ENCODE measurements at places on chromosomes 6 and 20. TPM values are rescaled to one million over a fixed set of nuclear protein-coding genes. Genes with fewer than 3 reads are reported as not detected.

DNA sequence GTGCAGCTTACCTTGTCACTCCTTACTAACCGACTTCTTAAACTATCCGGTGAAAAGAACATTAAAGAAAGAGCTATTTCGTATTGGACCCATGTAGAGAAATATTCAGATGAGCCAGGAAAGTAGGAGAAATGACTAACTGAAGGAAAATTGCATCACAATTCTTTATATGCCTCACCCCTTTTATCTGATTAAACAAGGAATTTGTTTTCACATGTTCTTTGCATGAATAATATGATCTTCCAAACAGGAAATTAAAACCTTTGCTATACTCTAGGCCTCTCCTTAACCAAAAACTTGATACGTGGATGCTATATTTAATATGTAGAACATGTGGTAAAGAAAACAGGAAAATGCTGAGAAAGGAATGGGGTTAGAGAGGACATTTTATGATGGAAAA lies 41.9 kb upstream of the LRRC1 start:
- no peak for DNase-seq
- H3K4me1 ChIP-seq = no peaks in the 10 kb centered on the region
- no peak overlapping the region for H3K27ac ChIP-seq

DNA sequence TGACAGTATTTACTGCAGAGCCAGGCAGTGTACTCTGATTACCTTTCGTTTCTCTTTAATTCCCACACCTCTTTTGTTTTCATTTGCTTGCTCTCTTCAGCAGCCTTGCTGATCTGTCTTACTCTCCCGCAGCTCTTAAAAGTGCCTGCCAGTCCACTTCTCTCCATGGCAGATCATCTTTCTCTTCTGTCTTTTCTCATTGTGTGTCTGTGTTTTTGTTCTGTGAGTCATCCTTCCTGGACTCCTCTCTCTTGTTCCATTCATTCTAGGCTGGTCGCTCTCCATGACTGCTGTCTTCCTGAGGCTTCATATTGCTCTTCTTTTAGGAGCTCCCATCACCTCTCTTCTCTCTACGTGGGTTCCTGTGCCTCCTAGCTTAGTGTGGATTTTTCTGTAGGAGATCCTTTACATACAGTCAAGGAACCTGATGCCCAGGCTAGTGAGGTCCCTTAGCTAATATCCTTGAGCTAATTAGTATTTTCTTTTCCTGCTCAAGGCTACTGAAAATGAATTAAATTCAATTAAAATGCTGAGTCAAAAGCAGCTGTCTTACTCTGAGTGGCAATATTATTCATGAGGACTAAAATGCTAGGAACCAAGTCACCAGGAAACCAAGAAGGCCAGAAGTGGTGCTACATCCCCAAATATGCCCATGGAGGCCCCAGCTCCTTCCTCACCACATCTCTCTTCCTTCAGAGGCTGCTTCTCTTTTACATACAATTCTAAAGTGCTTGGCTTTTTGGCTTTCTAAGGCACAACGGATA lies 86.1 kb downstream of the SLX4IP start:
- H3K27ac ChIP-seq = peak overlapping the region; percentile 50
- H3K27me3 ChIP-seq = no peaks in the 10 kb centered on the region
- H3K4me3 ChIP-seq = no peak overlapping the region
- no peaks in the 10 kb centered on the region for H3K4me1 ChIP-seq
- peaks cover 3% of the 10 kb centered on the region for H3K36me3 ChIP-seq
- no peak for DNase-seq

GRCh38 chr6:30832864-30833263 lies 51.5 kb upstream of the DDR1 start:
- no peak overlapping the region for H3K4me3 ChIP-seq
- H3K27ac ChIP-seq = no peak overlapping the region
- H3K36me3 ChIP-seq = no peaks in the 10 kb centered on the region
- no peaks in the 10 kb centered on the region for H3K27me3 ChIP-seq
- peaks cover 4% of the 10 kb centered on the region for H3K4me1 ChIP-seq

DNA sequence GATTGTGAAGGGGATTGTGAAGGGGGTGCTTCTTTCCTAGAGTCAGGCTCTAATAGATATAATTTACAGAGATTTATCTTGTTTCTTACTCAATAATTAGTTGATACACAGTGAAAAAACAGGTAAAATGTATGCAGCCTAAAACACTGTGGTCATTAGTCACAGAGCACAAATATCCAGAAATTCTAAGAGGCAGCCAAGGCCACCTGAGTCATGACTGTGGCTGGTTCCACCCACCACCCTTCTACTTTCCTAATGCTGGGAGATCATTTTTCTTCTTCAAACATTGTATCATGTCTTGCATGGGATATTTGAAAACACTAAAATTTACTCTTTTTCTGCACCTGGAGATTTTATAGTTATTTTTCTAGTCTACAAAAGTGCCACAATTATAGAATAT lies 181.6 kb downstream of the OTOR start:
- no peak for DNase-seq
- no peak overlapping the region for H3K27ac ChIP-seq
- no peaks in the 10 kb centered on the region for H3K27me3 ChIP-seq
- H3K4me3 ChIP-seq = no peak overlapping the region
- H3K36me3 ChIP-seq = no peaks in the 10 kb centered on the region
- no peaks in the 10 kb centered on the region for H3K4me1 ChIP-seq

DNA sequence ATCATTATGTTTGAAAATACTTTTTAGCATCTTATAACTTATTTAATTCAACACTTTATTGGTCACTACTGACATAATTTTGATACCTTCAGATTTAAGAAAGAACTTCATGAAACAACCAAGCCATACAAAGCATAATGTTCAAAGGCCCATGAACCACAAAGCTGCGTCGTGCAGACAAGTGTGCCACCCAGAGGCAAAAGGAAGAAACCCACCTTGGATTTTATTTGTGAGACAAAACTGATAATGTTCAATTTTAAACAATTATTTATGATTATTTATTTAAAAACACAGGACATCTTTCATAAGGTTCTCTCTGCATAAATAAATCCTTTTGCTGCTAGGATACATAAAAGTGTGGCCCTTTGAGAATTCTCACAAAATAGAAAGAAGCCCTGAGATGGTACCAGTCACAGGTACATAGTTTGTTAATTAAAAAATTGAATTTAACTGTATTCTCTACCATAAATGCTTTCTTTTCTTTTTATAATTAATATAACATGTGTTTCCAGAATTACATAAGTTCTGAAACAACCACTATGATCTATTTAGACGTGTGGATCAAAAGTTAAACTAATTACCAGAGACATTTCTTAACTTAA lies 143.7 kb downstream of the RALGAPA2 start:
- no peaks in the 10 kb centered on the region for H3K4me1 ChIP-seq
- no peak overlapping the region for H3K27ac ChIP-seq
- DNase-seq = peak; percentile 51
- peaks cover 19% of the 10 kb centered on the region for H3K36me3 ChIP-seq
- H3K4me3 ChIP-seq = no peak overlapping the region

- H3K4me3 ChIP-seq = peak overlapping the region; percentile 79
- peak; percentile 69 for DNase-seq
- no peaks in the 10 kb centered on the region for H3K36me3 ChIP-seq
- H3K27ac ChIP-seq = no peak overlapping the region
- no peaks in the 10 kb centered on the region for H3K4me1 ChIP-seq
- no peaks in the 10 kb centered on the region for H3K27me3 ChIP-seq
Observed at GRCh38 chr6:83514866-83515466, 2.6 kb downstream of the PRSS35 start.

DNA sequence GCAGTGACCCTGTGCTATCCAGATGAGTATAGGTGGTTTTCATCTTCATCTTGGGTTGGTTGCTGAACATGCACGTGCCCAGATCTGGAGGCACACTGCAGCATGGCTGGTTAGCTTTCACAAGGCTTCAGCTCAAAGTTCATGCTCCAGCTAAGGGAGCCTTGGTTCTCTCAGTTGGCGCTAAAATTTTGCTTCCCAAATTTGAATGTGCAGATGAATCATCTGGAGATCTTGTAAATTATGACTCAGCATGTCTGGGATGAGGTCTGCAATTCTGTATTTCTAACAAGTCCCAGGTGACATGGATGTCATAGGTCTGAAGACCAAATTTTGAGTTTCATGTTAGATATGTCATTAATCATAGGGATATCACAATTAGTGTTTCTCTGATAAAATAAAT lies 230.8 kb downstream of the FOXA2 start:
- H3K4me1 ChIP-seq = no peaks in the 10 kb centered on the region
- DNase-seq = no peak
- H3K4me3 ChIP-seq = no peak overlapping the region
- H3K36me3 ChIP-seq = no peaks in the 10 kb centered on the region

DNA sequence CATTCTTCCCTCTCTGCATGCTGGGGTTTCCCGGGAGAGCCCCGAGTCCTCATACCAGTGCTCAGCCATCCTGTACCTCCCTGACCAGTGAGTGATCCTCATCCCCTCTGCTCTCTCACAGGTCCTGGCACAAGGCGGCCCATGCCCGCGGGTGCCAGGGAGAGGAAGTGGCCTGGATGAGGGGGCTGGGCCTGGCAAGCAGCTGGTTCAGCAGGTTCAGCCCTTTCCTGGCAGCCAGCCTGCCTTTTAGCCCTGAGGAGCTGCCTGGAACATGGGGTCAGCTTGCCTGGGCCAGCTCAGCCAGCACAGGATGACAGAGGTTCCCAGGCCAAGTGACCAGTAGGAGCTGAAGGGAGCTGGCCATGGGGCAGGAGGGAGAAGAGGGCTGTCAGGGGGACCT lies 10.9 kb downstream of the MOCS1 start:
- H3K27ac ChIP-seq = no peak overlapping the region
- no peak overlapping the region for H3K4me3 ChIP-seq
- H3K27me3 ChIP-seq = no peaks in the 10 kb centered on the region
- DNase-seq = no peak

DNA sequence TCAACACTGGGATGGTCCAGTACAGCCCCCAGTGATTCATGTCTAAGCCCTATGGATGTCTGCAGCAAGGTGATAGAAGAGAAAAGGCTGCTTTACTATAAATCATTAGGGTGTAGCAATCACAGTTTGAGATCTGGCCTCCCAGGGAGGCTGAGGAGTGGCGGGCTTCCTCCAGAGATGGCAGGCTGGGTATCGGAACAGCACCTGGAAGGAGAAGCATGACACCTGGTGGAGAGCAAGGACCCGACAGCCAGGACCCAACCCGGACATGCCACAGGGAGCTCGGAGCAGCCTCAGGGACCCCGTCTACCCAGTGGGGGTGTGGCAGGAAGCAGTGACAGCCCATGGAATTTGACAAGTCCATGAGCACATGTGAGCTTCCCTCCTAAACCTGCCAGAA lies 114.8 kb upstream of the CD93 start:
- no peaks in the 10 kb centered on the region for H3K36me3 ChIP-seq
- no peak overlapping the region for H3K4me3 ChIP-seq
- H3K27me3 ChIP-seq = no peaks in the 10 kb centered on the region

DNA sequence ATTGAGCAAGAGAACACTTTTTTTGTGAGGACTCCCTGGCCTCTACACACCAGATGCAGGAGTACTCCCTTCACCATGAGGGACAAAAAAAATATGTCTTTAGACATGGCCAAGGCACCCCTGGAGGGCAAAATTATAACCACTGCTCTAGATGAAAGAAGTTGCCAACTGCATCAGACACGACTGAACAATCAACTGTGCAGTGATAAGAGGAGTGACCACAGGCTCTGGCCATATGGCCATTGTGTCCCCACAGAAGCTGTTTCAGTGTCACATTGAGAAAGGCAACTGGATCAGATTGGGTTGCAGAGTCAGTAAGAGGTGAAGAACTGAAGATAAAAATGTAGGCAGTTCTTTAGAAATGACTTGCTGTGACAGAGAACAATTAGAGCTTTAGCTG lies 85.7 kb downstream of the C6orf118 start:
- no peaks in the 10 kb centered on the region for H3K4me1 ChIP-seq
- DNase-seq = no peak
- H3K27ac ChIP-seq = no peak overlapping the region
- H3K27me3 ChIP-seq = no peaks in the 10 kb centered on the region
- no peak overlapping the region for H3K4me3 ChIP-seq

DNA sequence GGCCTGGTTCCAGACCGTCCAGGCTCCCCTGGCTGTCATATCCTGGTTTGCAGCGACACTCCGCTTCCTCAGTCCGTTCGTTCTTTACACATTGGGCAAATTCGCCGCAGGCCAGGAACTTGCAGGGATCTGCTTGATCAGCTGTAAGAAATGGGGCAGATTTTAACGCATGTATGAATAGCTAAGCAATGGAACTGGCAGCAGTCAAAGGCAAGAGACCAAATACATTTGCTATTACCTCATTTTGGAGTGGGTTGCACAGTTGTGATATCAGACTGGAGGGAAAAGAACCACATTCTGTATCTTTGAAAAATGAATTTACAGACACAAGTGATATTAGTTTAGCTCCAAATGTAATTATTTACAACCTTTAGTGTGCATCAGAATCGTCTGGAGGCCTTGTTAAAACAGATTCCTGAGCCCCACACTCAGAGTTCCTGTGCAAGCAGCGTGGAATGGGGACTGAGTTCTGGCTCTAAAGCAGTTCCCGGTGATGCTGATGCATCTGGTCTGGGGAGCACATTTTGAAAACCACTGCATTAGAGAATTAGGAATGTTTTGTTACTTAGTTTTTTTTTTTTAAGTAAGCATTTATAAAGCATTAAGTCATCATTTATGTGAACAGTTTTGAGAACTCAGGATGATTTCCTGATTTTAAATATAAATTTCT lies 141.3 kb downstream of the IMPG1 start:
- no peak overlapping the region for H3K4me3 ChIP-seq
- H3K4me1 ChIP-seq = no peaks in the 10 kb centered on the region
- no peak overlapping the region for H3K27ac ChIP-seq
- H3K36me3 ChIP-seq = no peaks in the 10 kb centered on the region
- H3K27me3 ChIP-seq = no peaks in the 10 kb centered on the region
- DNase-seq = no peak

GRCh38 chr6:47336334-47336733 lies 26.6 kb upstream of the TNFRSF21 start:
- H3K27ac ChIP-seq = no peak overlapping the region
- no peak for DNase-seq
- H3K4me3 ChIP-seq = no peak overlapping the region
- H3K27me3 ChIP-seq = no peaks in the 10 kb centered on the region

- H3K4me1 ChIP-seq = no peaks in the 10 kb centered on the region
- H3K27me3 ChIP-seq = no peaks in the 10 kb centered on the region
- no peak for DNase-seq
- H3K4me3 ChIP-seq = no peak overlapping the region
Observed at GRCh38 chr20:33059741-33060390, 6.2 kb downstream of the BPIFB3 start.

DNA sequence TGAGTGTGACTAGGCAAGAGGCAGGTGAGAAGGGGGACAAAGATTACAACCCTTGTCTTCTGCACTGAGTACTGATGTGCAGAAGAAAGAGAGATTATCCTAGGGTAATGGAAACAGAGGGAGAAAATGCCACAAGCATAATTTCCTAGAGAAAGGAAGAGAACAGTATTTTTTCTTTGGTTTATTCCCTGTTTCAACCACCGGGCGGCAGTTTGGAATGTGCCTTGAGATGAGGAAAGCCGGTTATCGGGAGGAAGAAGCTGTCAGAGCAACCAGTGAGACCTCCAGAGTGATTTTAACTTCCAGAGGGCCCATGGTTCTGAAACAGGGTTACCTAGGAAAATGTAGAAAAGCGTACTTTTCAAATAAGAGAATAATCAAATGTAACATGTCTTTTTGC lies 121.4 kb downstream of the REV3L start:
- H3K4me1 ChIP-seq = no peaks in the 10 kb centered on the region
- H3K27ac ChIP-seq = no peak overlapping the region
- no peaks in the 10 kb centered on the region for H3K27me3 ChIP-seq
- no peak overlapping the region for H3K4me3 ChIP-seq
- DNase-seq = peak; percentile 81
- peaks cover 42% of the 10 kb centered on the region for H3K36me3 ChIP-seq

Gene AP5S1
- 7.3 TPM for total RNA-seq

Gene PTPRT
- 1.5 TPM for total RNA-seq

Gene PRSS16
- total RNA-seq = 17.9 TPM

Gene DNAH8
- not detected for total RNA-seq

Gene PSORS1C2
- not detected for total RNA-seq

Gene ECT2L
- not detected for total RNA-seq

Gene CCDC170
- 3.3 TPM for total RNA-seq

Gene MYH7B
- 0.23 TPM for total RNA-seq

Gene HUS1B
- total RNA-seq = 0.70 TPM

All from endodermal cell (in vitro differentiated cells).